Fibroblast of skin of right quadriceps (primary cell): ENCODE measurements at places on chromosomes 1 and 21.
A peak's percentile ranks its signal among the peaks of the same experiment; 100 is the strongest.

- DNase-seq: no peak
These were observed 552 bp downstream of the DLGAP3 start for GRCh38 chr1:34928699-34929496.

- DNase-seq: no peak
These were observed 1130.3 kb downstream of the PLA2G4A start for GRCh38 chr1:187959062-187959461.

- DNase-seq: no peak
These were observed 53.9 kb downstream of the TENT5C start for GRCh38 chr1:117659550-117660270.

DNA sequence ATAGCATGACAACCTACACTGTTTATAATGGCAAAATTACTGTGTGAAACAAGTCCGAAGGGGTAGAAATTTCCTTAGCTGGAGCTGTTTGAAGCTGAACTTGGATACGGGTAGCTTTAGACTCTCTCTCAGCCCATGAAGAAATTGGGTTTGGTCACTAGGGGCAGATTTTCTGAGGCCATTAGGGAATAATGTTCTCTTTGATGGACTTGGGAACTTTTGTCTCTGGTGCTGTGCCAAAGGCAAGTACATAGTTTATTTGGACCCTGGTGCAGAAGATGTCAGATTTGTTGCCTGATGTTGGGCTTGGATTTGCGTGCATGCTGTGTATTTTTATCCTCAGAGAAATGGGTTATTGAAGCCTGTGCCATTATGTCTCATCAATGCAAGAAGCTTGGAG is 109.6 kb downstream of the VPS13D start:
- DNase-seq: no peak

- DNase-seq: peak; percentile 22
These were observed 48.5 kb upstream of the PBX1 start for GRCh38 chr1:164510435-164510834.

DNA sequence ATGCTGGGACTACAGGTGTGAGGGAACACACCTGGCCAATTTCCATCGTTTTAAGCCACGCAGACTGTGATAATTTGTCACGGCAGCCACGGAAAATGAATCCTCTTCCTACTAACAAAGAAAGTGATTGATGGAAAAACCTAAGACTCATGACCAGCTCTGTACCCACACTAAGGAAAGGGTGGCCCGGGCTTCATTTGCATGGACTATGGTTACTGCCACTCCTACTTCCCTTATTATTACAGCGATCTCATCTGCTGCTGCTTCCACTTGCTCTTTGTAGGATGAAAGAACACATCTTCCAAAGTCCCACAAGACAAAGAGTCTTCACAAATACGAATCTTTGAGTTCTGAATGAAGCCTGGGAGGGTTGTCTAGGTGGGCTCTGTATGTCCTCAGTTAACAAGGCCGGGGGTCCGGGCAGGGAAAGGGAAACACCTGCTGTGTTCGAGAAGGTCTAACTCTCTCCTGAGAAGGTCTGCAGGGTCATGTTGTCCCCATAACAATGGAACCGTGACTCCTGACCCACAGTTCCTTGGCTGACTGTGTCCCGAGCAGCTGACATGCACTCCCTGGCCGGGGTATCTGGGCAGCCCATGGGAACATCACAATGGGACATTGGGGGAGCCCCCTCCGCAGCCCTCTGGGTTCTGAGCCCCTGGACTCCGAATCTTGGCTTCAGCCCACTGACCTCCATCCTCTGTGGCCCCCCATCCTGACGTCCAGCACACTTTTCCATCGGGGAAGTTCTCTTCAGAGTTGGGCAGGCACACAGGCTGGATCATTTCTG is 13.3 kb upstream of the TFF1 start:
- no peak for DNase-seq

DNA sequence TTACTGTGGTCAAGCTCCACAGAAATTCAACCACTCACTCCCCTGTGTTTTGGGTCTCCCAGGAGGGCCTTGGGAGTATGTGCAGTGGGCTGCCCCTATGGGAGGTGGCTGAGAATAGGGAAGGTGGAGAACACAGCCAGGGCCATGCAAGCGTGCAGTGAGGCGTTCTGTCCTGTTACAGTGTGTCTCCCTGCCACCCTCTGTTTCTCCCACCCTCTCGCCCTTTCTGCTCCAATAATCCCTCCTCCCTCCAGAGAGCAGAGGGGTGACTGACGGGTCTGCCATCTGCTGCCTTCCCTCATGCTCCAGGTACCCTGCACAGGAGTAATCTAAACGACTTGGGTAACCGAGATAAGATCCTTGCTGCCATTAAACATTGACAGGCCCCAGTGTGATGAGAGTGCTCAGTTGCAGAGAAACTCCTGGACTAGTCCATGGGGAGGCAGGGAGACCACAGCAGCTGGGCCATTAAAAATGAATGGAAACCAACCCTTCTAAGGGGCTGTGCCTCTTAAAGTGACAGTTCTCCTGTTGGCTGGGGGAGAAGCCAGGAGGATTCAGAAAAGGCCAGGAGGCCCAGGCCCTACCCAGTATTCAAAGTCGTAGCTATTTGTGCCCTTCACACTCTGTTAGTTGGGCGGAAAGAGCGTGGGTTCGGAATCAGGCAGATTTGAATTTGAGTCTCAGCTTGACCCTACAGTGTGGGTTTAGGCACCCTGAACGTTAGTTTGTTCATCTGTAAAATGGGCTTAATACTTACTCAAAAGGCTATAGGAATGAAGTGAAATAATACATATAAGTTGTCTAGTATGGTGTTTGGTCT is 22.4 kb upstream of the BTG2 start:
- DNase-seq: no peak

DNA sequence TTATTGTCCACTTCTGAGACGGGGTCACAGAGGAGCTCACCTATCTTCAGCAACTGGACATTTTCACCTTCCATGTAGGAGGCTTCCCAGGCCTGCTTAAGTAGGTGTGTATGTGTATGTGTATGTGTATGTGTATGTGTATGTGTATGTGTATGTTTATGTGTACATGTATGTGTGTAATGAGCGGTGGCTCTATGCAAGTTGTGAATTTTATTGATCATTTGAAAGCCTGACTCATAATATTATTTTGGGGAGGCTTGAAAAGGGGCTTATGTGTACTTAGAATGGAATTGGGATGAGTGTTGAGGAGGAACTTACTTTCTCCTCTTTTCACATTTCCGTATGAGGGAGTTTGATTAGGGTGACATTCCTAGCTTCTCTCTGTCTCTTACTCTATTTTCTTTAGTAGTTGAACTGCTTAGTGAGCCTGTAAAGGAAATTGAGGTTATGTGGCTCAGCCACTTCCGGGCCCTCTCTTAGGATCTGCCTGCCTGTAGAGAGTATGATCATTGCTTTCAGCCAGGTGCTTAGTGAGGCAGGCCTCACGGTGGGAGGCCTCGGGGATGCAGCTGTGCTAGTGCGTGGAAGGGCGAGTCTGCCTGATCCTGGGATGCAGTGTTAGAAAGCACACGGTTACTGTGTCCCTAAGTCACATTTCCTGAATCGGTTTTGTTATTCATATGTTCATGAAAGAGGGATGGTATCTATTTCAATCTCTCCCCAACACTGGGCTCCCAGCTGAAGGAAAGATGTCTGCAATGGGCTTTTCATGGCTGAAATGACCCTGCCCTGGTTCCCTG is 61.0 kb downstream of the IER5 start:
- no peak for DNase-seq

DNA sequence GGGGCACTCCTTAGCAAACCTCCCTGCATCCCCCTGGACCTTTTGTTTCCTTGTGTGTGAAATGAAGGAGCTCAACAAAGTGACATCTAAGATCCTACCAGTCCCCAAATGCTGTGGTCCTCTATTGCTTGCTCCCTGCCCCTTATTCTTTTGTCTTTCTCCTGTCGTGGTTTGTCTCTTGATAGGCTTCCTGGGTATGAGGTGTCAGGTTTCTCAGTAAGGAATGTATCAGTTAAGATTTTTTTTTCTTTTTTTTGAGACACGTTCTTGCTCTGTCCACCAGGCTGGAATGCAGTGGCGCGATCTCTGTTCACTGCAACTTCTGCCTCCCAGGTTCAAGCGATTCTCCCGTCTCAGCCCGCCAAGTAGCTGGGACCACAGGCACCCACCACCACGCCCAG is 16.8 kb downstream of the CNIH3 start:
- peak; percentile 67 for DNase-seq

GRCh38 chr1:101996825-101997465 is at the start of gene OLFM3:
Gene OLFM3, minus strand, starts transcription at chr1:101996926.
- peak; percentile 2 for DNase-seq

DNA sequence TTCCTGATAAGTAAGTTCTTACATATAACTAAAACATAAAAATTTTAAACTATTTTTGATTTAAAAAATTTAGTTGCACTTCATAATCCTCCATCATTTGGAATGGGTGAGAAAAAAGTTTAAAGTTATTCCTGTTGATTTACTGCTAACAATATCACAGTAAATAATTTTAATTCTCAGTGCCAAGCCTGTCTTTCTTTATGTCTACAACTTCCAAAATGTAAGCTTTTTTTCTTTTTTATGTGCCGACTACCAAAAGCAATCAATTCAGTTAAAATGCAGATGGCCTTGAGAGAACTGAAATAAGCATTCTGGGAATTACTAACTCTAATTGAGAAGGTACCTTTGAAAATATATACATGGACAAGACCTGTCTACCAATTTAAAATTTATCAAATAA is 1224.3 kb upstream of the B3GALT2 start:
- DNase-seq: no peak

GRCh38 chr21:43343992-43344886 is 82.7 kb downstream of the SIK1 start:
- no peak for DNase-seq

GRCh38 chr1:169047074-169047473 is 59.4 kb upstream of the ATP1B1 start:
- DNase-seq: no peak

DNA sequence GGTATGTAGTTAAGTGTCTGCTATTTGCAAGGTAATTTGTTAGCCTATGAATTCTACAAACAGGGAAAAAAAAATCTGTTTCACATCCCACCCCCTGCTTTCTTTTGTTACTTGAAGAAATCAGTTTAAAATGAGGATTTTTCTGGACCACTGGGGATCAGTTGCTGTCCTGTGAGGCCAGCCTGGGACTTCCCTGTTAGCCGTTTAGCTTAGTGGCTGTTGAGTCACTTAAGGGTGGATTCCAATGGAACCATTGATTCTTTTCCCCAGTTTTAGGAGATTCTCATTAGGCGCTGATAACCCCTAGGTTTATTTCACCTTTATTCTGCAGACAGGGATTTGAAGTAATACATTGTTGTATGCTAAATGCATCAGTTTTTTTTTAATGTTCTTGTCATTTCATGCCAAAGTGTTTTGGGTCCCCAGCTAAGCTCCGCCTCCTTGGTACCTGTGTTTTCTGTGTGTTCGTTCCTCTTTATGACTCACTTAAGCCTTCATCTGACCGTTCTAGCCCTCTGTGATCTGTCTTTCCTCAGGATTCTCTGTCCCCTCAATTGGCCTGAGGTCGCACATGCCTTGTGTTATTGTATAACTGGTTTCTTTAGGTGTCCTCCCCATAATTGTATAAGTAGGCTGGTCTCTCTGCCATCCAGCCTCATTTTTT is 59.3 kb downstream of the NOS1AP start:
- DNase-seq: no peak

- no peak for DNase-seq
These were observed 20.9 kb downstream of the USP48 start for GRCh38 chr1:21762022-21762404.

GRCh38 chr1:248013229-248013710 is at the start of gene OR2L5:
Gene OR2L5, plus strand, starts transcription at chr1:248013660. Its CDS starts 8,288 bp downstream, at chr1:248021948.
- DNase-seq: no peak

- DNase-seq: no peak
These were observed 1.8 kb upstream of the PGLYRP4 start for GRCh38 chr1:153350321-153350957.

GRCh38 chr1:224791362-224791941 is 138.0 kb upstream of the DNAH14 start:
- no peak for DNase-seq

DNA sequence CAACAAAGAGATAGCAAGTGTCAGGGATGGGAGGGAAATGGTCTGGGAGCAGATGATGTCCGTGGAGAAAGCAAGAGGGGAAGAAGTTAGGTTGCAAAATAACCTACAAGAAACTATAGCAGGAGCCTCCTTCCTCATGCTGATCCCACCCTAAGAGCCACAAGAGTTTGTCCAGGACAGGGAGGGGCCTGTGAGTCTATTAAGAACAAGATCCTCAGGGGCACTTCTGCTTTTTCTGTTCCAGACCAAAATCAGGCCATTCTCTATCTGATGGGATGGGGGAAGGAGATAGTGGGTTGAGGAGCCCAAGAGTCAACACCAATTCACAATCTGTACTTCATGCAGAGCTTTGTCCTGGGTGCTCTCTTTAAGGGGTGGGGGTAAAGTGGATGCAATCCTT is 7.7 kb upstream of the ATP1A4 start:
- DNase-seq: no peak

DNA sequence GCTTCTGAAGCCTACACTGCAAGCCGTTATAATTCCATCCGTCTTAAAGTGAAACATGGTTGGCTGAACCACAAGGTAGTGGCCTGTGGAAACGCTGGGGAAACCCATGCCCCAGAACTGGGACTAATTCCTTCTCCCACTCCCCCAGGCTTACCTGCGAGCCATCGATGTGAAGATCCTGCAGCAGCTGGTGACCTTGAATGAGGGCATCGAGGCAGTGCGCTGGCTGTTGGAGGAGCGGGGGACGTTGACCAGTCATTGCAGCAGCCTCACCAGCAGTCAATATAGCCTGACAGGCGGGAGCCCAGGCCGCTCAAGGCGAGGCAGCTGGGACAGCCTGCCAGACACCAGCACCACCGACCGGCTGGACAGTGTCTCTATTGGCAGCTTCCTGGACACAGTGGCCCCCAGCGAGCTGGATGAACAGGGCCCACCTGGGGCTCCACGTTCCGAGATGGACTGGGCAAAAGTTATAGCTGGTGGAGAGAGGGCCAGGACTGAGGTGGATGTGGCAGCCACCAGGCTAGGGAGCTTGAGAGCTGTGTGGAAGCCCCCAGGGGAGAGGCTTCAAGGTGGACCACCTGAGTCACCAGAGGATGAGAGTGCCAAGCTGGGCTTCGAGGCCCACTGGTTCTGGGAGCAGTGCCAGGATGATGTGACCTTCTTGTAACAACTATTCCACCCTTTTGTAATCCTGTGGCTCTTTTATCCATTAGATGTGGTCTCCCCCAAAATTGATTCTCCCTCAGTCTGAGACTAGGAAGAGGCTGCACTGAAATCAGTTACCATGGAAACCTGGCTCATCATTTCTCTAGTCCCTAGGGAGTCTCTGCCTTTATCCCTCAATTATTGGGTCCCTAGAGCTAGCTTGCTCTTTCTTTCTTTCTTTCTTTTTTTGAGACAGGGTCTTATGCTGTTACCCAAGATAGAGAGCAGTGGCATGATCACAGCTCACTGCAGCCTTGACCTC is 16.7 kb downstream of the LURAP1 start:
- peak; percentile 10 for DNase-seq
